ENCODE measurements at places on chromosomes 16 and 17.

DNA sequence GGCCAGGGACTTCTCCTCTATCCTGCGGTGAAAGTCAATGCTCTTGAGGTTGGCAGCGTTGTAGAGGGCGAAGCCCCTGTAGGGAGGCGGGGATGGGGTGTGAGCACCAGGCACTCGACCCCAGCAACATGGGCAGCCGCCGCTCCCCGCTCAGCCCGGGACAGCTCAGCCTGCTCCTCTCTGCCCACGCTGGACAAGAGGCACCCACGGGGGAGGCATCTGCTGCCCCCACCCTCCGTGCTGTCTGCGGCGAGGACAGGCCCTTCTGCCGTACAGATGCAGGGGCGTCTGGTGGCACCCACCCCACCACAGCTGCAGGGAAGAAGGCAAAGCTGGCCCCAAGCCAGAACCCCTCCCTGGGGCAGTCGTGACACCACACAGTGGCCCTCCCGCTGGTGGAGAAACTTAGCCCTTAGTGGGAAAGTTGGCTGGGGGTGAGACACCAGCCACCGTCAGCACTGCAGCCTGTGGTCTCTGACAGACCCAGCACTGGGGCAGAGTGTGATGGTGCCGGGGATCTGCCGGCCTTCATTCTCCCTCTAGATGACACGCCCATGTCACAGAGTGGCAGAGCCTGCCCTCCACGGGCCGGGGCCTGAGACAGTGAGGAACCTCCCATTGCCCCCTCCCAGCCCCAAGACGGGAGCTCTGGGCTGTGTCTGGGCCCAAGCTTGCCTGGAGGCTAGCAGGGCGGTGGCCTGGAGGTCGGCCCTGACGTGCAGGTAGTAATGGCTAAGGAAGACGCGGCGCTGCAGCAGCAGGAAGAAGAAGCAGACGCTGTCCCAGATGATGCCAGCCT is 19.5 kb downstream of the CTU2 start:
- no peak for DNase-seq

GRCh38 chr17:208429-208828 is 27.0 kb upstream of the DOC2B start:
- DNase-seq: no peak

DNA sequence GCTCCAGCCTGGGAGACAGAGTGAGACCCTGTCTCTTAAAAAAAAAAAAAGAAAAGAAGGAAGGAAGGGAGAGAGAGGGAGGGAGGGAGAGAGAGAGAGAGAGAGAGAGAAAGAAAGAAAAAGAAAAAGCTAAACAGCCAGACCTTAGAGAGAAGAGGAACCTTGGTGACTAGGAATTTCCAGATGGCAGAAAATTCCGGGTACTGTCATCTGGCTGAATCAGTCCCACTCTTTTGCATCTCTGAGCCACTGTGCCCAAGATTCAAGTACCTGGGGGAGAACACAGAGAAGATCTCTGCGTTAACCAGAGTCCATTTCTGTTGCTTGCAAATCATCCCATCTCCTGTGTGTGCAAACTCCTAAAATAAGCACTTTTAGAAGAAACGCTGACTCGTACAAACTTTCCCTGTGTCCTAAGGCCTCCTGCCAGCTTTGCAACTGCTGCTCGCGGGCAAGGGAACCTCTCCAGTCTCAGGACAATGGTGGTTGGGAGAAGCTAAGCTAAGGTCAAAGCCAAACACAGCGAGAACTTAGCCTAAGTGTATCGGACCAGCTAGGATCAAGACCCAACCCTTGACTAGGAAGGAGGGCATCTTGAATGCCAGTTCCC is 18.0 kb downstream of the BMERB1 start:
- DNase-seq: no peak

GRCh38 chr17:56903560-56903959 is 10.3 kb downstream of the TRIM25 start:
- no peak for DNase-seq

DNA sequence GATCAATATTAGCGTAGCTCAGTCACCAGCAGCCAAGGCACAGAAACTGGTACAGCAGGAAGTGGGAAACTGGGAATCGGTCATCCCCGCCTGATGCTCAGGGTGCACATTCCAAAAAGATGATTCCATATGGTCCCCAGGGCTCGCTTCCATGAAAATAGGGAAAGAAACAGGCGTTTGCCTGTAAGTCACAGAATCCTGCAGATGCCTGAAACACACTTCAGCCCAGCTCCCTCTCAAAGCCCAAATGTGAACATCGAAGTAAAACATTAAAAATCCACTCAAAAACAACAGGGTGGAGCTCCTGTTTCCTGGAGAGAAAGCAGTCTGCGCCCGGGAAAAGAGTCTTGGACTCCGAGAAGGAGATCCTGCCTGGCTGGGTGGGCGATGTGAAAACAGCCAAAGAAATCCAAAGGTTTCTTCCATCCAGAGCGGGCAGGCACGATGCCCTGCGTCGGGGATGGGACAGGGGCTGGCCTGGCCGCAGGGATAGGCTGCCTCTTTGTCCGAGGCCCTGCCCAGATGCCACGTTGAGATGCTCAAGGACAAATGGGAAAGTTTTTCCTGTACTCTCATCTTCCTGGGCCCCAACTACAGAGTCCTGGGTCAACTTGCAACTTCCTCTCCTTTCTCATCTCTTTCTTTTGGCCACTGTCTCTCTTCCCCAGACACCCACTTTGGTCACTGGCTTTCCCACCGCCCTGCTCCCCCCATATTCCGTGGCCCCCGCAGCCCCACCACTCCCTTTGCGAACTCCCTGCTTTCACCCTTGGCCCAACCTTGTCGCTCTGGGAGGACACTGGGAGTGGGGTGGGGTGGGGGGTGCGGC is 743 bp downstream of the WIPI1 start:
- DNase-seq: no peak

DNA sequence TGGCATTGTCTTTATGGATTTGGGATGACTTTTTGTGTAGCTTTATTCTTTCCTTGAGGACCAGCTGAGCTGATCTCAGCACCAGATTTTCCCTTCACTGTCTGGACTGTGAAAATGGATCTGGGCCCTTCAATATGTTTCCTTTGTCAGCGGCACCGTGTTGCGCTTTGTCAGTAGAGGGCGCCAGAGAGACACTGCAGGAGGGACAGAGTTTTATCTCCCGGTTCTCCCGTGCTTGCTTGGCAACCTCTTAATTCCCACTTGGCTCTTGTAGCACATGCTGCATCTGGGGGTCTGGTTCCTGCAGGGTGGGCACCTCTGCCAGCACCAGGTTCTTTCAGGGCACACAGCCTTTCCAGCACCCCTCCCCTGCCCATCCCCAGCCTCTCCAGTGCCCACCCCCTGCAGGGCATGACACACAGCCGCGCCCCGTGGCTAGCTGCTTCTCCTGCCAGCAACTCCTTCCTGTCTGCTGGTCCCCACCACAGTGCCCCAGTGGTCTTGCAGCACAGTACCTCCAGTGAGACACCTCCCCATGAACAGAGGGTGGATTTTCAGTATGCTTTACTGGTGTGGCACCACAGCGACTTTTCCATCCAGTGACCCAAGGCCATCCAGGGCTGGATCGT is 19.6 kb downstream of the OR1D5 start:
- no peak for DNase-seq

- DNase-seq: no peak
Observed at GRCh38 chr17:70859829-70860228, 690.5 kb downstream of the KCNJ2 start.

DNA sequence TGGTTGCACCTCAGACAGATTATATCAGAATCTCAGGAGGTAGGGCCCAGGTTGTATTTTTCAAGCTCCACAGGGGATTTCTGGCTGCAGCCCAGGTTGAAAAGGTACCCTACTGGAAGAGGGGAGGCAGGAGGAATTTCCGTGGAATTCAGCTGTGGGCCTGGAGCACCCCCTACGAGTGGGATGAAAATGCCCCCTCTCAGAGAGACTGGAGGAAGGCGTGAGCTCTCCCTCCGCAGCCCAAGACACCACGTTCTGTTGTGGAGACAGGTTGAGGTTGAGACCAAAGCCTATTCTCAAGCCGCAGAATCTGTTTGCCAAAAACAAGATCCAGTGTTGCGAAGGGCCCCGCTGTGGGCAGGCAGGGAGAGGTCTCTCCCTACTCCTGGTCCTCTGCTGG is 102.0 kb downstream of the CCDC182 start:
- DNase-seq: no peak

- DNase-seq: no peak
Observed at GRCh38 chr17:72624652-72625051, 467.8 kb downstream of the SLC39A11 start.

DNA sequence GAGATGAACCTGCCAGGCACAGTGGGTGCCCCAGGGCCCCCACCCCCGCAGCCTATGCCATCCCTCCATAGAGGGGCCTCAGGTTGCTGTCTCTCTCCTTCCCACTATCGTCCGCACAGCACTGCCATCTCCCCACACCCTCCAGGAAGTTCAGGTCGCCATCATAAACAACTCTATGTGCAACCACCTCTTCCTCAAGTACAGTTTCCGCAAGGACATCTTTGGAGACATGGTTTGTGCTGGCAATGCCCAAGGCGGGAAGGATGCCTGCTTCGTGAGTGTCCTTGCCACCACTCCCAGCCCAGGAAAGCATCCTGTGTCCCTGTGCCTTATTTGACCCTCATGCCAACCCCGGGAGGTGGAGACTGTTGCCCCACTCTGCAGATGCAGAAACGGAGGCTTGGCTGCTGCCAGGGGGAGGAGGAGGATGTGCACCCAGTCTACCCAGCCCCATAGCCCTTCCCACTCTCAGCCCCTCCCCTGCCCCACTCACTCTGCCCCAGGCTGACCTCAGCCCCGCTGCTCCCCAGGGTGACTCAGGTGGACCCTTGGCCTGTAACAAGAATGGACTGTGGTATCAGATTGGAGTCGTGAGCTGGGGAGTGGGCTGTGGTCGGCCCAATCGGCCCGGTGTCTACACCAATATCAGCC is 3.9 kb downstream of the PRSS21 start:
- no peak for DNase-seq

- DNase-seq: no peak
Observed at GRCh38 chr16:89842471-89843408, 14.5 kb downstream of the SPIRE2 start.

- no peak for DNase-seq
Observed at GRCh38 chr17:49576088-49576916, 631 bp downstream of the NXPH3 start.

- no peak for DNase-seq
Observed at GRCh38 chr17:63423251-63423950, 22.7 kb downstream of the CYB561 start.

GRCh38 chr16:86494039-86494564 is 16.2 kb upstream of the FOXF1 start:
- DNase-seq: no peak

- DNase-seq: no peak
Observed at GRCh38 chr17:38590988-38591758, 14.6 kb downstream of the SRCIN1 start.

DNA sequence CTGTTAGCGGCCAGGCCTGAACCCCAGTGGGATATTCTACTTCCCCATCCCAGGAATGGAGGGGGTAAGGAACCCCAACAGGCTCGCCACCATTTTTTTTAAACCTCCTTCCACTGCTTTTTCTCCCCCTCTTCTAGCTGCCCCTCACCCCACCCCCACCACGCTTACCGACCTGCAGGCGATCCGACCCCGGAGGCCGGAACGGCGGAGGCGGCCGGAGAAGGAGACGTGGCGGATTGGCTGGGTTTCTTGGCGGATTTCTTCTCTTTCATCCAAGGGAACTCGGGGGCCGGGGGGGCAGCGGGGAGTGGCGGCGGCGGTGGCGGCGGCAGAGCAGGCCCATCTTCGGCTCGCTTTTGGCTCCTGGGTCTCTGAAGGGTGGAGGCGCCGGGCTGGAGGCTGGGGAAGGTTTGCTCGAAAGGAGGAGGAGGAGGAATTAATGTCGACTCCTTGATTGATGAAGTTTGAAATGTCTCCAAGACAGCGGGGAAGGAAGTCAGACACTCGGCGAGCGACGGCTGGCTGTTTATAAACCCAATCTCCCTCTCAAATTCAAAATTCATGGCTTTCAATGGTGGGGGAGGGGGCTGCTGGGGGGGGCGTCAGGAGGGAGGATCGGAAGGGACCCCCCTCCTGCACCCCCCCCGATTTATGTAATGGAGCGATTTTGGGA is 424 bp downstream of the HOXB2 start:
- peak; percentile 41 for DNase-seq

- DNase-seq: no peak
Observed at GRCh38 chr17:80585890-80586845, 41.5 kb downstream of the RPTOR start.

DNA sequence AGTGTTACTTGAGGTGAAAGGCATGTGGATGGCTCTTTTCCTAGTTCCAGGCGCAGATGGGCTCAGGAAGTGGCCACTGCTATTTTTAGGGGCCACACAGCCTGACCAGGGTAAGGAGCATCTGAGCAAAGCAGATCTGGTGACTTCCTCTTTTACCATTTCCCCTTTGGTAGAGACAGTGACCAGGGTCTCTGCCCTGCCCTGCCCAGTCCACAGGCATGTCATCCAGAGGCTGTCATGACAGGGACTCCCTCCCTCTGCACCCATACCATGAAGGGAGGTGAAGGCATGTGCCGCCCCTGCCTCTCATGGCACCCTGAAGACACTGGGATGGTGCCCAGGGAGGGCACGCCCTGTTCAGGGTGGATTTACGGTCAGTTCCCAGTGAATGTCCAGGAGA is 2.2 kb downstream of the PLA2G15 start:
- no peak for DNase-seq
